ENCODE measurements at places on chromosomes 2 and 18.

GRCh38 chr18:49238433-49239042 is 221.9 kb downstream of the DYM start:
- no peak for DNase-seq

DNA sequence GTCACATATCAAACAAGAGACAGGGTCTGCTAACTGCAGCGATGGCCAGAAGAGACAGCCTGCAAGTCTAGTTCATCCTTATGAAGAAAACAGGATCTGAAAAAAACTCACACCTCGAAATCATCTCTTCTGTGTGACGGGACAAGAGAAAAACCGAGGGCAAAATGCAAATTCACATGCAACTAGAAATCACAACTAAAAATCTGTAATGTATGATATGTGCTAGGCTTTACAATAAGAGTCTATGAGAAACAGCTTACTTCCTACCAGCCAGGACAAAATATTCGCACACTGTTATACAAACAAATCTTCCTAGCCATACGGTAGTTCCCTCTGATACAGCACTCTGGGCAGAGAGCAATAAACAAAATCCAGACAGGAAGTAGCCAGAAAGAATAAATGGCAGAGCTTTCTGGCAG is 48.8 kb downstream of the ANKRD44 start:
- no peak for DNase-seq

GRCh38 chr2:40432921-40433483 is 18.9 kb downstream of the SLC8A1 start:
- no peak for DNase-seq

DNA sequence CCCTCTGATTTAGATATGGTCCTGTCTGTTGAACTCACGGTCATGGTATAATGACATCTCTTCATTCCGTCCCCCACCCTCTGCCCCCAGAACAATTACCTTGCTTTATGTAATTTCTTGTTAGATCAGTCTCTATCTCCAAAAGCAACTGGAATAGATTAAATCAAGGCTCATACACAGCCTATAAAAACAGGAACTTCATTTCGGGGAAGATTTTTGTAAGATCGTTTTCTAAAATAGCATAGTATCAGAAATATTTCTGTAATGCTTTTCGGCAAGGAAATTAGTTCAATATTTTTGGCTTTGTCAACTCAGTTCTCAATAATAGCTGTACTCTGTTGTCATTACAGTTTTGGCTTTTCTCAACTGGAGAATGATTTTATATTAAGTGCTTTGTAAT is 157.2 kb downstream of the FMNL2 start:
- DNase-seq, result no peak

- no peak for DNase-seq
These were observed 7.5 kb downstream of the SLC9A4 start for GRCh38 chr2:102480285-102481195.
